Bronchial epithelial cell (primary cell): ENCODE measurements at places on chromosomes 2 and 18. TPM values are rescaled to one million over a fixed set of nuclear protein-coding genes. Genes with fewer than 3 reads are reported as not detected.

Gene PSMA8
- not detected in 2 replicates for total RNA-seq

Gene CERKL
- not detected in 2 replicates for total RNA-seq

Gene C2orf80
- total RNA-seq, result not detected in 2 replicates

Gene GKN1
- total RNA-seq, result not detected in 2 replicates

Gene VIL1
- total RNA-seq, result not detected in 2 replicates

Gene ECEL1
- not detected in 2 replicates for total RNA-seq

Gene DNMT3A
- 12.9 and 21.3 TPM in 2 replicates for total RNA-seq

Gene FAM237A
- not detected in 2 replicates for total RNA-seq

Gene COLEC11
- total RNA-seq, result 0.26 and 0.38 TPM in 2 replicates

DNA sequence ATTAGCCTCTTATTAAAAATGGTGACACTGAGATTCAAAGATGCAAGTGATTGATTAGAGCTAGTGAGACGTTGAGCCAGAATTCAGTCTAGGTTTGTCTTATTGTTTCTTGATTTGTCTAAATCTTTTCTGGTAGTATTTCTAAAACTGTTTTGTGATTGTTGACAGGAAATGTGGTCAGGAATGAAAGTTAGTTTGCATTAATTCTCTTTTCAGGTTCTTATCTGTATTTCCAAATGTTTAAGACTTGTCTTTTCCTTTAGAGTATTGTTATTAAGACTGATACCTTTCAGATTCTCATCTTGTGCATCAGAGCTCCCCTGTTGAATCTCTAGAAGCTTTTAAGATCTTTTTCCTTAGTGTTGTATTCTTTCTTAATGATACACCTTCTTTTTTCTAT lies 89.3 kb downstream of the MBD5 start:
- no peak for DNase-seq

DNA sequence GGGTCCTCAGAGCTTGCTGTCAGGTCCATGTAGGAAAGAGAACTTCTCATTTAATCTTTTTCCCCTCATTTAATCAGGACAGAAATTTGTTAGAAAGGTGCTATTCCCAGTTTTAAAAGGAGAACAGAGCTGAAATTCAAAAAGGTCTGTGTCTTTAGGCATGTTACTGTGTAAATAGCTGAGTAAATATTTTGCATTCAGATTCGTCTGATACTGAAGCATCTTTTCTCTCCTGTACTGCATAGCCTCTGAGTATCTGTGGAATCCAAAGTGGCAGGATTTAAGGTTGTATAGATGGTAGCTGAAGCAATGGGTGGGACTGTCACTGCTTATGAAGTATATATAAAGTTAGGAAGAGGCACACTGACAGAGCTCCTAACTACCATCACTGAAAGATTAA lies 9.0 kb downstream of the PTPN4 start:
- no peak for DNase-seq

DNA sequence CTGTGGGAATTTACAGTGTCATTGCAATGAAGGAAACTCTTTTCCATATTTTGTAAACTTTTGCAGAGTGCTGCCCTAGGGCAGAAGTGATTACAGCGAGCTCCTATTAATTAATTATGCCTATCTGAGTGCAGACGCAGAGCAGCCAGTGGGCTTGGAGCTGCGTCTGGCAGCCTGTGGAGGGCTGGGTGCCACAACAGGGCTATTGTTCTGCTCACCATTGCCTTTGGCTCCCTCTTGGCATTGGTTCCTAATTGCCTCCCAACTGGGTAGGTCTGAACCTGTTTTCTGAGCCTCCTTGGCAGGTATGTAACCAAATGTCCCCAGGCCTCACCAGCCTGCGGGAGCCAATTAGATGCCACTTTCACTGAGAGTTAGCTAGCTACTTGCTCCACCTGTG lies 25.6 kb upstream of the ITGB6 start:
- peak; percentile 48 for DNase-seq

- DNase-seq, result no peak
These were observed 34.2 kb upstream of the ELAC1 start for GRCh38 chr18:50933684-50934083.

DNA sequence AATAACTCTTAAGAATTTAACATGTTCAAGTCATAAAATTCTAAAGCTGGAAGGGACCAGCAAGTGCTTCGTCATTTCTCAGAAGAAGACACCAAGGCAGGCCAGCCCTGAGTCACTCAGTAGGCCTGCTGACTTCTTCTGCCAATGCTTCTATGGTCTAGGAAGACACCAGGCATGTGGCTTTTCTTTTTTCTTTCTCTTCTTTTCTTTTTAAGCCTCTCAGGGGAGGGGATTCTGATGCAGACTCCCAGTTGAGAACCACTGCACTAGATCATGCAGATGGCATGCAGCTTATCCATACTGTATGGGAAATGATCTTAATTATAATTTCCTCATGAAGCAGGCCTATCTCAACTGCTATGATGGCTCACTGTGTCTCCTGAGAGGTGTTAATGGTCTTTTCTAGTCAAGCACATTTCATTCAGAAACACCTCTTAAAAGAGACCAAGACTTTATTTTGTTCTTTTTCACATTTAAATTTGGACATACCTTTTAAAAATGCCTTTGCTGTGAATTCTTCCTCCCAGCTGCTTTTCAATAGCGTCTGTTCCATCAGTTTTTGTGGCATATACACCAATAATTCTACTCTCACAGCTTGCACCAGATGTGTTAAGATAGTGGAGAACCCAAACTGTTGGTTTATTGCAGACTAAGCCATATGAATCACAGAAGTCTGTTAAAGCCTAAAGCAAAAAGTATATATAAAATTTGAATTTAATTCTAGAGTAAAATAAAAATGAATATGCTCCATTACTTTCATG lies 11.3 kb downstream of the KCTD18 start:
- no peak for DNase-seq

- DNase-seq, result peak; percentile 29
These were observed 16.7 kb downstream of the ZNF638 start for GRCh38 chr2:71348302-71348701.

- DNase-seq, result no peak
These were observed 23.5 kb upstream of the RPL37A start for GRCh38 chr2:216474925-216475670.

DNA sequence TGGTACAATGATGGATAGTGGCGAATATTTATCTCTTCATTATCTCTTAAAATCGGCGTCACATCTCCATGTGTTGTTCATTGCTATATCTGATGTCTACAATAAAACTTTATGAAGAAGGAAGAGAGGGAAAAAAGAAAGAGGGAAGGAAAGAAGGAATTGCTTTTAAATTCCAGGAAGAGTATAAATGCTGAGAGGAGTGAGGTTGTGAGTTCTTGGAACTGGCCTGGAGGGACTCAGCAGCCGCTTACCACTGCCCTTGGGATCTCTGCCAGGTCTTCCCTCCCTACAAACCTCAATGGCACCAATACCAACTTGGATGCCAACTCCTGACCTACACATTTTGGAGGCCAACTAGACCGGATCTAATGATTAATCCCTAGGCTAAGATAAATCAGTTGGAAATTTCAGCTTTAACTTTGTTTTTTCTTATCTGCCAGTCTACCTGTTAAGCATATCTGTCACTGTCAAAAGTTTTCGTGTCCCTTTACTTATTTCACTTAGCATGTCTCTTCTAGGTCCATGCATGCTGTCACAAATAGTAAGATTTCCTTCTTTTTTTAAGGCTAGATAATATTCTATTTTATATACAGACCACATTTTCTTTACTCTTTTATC lies 9.8 kb downstream of the SCN9A start:
- DNase-seq, result no peak

DNA sequence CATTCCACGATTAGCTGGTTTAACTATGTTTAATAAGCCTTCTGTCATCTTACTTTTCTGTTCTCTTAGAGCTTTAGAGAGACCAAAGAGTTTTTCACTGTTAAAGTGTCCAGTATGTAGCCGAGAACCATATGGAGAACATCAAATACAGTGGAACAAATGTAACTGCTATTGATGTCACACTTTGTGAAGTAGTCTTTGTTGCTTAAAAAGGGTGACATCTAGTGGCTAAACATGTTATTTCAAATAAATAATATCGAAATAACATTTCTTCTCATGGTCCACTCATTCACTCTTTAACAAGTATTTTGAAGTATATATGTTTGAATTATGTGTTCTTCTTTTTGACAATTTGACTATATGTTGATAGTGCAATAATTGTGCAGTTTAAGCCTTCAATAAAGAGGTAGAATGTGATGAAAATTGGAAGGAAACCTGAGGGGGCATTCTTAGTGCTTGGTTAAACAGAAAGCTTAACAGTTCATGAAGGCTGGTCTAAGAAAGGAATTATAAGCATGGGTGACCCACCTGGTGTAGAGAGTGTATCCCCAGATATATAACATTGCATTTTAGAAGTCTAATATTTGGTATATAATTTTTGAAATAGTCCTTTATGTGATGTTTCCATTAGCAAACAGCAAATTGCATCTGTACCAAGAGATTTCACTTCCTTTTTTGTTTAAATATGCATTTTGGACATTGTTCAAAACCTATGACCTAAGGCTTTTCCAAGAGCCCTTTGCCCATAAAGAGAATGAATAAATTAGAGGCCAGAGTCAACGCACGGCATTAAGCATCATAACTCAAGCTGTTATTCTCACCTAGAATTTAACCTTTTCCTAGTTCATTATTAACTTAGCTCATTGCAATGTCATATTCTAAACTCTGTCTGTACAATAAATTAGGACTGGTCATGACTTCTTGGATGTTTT lies 112.1 kb downstream of the KYNU start:
- DNase-seq, result peak; percentile 54
